ENCODE measurements at places on chromosomes 5 and 9.

DNA sequence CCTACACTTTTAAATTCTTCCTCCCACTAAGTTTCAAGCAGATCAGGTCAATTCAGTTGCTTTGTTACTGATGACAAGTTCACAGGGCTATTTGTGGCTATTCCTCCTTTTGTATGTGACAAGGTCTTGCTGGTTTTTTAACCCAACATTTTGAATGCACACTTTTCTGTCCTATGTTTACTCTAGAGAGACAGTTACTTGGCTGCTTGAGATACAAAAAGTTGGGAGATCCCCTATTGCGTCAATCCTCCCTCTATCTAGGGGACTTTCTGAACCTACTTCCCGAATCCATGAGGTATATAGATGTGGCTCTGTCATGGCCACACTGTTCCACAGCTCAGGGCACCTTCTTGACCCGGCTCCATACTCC is 386.7 kb downstream of the NTRK2 start:
- no peak for DNase-seq

DNA sequence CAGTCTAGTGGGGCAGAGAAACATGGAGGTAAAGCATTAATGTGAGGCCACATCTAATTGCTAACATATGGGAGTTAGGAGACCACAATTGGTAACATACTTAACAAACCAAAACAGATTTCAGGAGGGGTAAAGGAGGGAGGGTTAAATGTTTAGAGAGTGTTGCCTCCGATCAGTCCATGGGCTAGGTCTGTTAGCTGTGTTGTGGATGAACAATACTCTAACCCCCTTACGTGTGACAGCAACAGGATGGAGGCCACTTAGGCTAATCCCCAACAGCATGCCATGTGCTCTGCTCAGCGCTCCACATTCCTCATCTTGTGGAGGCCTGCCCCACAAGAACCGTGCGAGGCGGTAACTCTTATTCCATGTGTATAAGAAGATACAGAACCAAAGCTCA is 167.0 kb downstream of the CRB2 start:
- DNase-seq, result no peak

- DNase-seq, result no peak
These were observed 145.6 kb downstream of the PPP2R2B start for GRCh38 chr5:146732962-146733361.

DNA sequence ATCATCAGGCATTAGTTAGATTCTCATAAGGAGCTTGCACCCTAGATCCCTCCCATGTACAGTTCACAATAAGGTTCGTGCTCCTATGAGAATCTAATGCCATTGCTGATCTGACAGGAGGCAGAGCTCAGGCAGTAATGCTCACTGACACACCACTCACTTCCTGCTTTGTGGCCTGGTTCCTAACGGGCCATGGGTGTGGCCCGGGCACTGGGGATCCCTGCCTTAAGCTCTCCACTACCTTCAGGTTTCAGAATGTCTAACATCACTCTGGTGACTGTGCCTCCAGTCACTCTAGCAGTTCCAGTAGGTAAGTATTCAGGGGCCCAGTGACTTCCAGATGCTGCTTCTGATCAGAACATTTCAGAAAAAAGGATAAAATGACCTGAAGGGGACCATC is 152.4 kb downstream of the LRRC70 start:
- DNase-seq, result no peak

- DNase-seq, result no peak
These were observed 20.0 kb downstream of the TMEFF1 start for GRCh38 chr9:100492952-100493351.

DNA sequence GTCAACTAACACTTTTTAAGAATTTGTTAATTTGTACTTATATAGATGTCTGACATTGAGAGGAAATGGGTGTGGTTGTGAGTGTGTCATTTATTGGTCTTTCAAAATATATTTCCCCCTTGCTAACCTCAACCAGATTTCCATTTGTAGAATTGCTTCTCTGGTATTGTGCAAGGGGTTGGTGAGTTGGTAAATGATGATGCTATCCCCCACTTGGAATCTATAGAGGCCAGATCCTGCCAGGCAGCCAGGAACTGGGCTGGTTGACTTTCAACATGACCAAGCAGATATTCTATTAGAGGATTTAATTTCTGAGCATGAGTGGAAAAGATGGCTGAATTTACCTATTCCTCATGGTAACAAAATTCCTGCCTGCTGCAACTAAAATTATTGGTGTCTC is 306.6 kb upstream of the KIF2A start:
- no peak for DNase-seq

GRCh38 chr5:124806373-124807077 is 60.1 kb upstream of the ZNF608 start:
- DNase-seq, result no peak

DNA sequence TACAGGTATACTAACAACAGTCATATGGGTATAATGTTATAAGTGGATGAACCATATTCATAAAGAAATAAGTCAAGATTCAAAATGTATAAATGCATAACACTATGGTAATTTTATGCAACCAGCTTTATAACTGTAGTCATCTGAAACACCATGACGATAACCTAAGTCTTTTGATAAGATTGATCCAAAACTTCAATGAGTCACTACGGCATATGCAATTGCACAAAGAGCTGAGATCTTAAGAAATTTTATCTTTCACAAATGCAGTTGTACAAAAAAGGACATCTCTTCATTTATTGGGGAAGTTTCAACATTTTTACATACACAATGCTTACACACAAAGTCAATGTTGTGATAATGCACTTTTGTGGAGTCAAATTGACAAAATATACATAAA is 20.3 kb downstream of the FAM81B start:
- no peak for DNase-seq

DNA sequence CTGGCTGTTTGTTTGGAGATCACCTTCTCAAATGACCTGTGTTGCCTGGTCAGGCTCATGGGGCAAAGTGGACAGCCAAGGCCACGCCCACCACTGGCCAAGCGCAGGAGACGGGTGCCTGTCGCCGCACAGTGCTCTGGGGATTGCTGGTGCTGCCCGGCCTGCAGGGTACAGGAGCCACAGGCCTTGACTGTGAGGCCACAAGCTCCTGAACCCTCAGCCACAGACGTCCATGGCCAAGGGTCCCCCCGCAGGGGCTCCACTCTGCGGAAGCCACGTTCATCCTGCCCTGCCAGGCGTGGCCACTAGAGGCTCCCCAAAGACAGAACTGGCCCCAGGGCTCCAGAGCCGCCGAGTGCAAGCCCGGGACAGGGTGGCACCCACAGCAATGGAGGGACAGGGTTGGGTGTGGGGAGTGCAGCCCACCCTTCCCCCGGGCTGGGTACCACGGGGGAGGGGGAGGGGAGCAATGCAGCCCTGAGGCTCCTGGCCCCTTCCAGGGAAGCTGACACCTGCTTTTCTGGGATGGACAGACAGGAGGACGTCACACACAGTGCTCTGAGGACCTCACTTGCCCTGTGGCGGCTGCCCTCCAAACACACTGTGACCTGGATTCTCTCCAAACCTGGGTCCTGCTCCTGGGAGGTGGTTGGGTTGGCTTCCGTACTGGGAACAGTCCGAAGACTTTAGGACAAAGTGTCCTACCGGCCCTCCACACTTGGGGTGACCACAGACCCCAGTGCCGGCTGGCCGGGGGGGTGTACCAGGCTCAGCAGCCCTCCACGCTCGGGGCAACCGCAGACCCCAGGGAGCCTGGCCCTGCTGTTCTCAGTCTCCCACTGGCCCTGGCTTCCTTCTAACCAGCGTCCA is 21.5 kb downstream of the TPPP start:
- DNase-seq, result peak; percentile 54
